ENCODE measurements at places on chromosomes 13 and 19. TPM values are rescaled to one million over a fixed set of nuclear protein-coding genes. Genes with fewer than 3 reads are reported as not detected.

The PRR36 gene
- 0.27 TPM for polyA plus RNA-seq

The ZNF548 gene
- 20.9 TPM for polyA plus RNA-seq

The C1QTNF9 gene
- polyA plus RNA-seq, result 4.9 TPM

The POU2F2 gene
- polyA plus RNA-seq, result 1.3 TPM

The TPTE2 gene
- not detected for polyA plus RNA-seq
